Caudate nucleus (tissue), 63 donors: ENCODE measurements at places on chromosomes 6 and 20.

DNA sequence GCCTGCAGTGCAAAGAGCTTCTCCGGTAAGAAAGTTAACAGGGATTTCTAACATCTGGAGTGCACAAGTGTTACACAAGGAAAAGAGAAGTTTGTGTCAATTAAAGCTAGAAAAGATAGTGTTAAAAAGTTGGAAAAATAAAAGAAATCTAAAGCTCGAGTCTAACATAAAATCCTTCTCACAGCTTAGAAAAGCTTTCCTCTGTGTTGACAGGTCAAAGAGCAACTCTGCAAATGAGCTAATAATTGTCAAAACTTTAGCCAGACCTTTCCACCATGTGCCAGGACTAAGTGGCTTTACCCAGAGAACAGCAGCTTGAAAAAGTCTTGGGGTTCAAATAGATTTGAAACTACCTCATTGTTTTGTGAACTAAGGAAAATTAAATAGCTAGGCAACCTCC is 14.8 kb downstream of the PTPRK start:
- DNase-seq, result no peak

DNA sequence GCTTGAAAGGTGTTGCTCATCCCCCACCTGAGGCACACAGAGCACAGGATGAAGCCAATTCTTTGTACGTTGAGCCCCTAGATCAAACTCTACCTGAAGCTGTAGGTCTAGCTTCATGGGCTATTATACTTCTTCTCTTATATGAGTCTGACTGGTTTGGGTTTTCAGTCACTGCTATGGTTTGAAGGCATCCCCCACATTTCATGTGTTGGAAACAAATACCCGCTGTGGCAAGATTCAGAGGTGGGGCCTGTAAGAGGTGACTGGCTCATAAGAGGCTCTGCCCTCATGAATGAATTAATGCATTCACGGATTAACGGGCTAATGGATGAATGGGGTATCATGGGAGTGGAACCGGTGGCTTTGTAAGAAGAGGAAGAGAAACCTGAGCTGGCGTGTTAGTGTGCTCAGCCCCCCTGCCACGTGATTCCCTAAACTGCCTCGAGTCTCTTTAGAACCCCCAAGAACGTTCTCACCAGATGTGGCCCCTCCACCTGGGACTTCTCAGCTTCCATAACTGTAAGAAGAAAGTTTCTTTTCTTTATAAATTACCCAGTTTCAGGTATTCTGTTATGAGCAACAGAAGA is 39.2 kb downstream of the PREX1 start:
- DNase-seq, result no peak

- no peak for DNase-seq
Observed at GRCh38 chr20:10321138-10321717, 102.6 kb downstream of the SNAP25 start.

GRCh38 chr6:80921861-80922460 is 815.5 kb downstream of the BCKDHB start:
- DNase-seq, result no peak

DNA sequence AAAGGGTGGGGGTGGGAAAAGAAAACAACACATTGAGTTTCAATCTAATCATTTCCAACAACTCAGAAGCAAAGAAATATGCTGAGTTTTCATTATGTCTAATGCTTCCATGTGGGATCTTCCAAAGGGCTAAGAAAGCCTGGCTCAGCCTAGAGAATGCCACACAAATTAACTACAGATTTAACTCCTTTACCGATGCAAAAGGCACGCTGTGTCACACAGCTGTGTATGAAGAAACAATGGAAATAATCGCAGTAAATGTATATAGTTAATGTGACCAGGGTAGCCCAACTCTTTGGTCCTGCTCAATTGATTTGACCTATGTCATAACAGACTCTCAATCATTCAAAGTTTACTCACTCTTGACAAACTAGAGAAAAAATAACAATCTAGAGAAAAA is 17.8 kb downstream of the B4GALT5 start:
- no peak for DNase-seq

DNA sequence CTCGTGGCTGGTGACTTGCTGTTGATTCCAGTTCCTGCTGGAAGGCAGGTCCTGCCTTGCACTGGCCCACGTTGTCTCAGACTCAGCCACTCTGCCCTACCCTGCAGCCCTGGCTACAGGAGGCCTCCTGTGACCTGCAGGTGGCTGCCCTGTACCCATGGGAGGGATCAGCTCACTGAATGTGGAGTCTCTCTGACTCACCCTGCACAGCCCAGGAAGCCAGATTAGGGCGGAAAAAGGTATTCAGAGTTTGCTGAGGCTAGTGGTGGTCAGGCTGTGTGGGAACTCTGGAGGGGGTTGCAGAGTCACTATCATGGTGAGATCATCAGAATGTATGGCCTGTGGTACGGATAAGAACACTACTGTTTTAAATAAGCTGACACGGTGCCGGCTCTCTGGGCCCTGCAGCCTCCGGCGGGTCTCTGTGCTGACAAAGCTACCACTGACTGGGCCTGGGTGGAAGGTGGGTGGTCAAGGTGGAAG is 24.7 kb upstream of the PYGB start:
- no peak for DNase-seq

- DNase-seq, result no peak
Observed at GRCh38 chr6:111030008-111031007, 48.5 kb downstream of the RPF2 start.

DNA sequence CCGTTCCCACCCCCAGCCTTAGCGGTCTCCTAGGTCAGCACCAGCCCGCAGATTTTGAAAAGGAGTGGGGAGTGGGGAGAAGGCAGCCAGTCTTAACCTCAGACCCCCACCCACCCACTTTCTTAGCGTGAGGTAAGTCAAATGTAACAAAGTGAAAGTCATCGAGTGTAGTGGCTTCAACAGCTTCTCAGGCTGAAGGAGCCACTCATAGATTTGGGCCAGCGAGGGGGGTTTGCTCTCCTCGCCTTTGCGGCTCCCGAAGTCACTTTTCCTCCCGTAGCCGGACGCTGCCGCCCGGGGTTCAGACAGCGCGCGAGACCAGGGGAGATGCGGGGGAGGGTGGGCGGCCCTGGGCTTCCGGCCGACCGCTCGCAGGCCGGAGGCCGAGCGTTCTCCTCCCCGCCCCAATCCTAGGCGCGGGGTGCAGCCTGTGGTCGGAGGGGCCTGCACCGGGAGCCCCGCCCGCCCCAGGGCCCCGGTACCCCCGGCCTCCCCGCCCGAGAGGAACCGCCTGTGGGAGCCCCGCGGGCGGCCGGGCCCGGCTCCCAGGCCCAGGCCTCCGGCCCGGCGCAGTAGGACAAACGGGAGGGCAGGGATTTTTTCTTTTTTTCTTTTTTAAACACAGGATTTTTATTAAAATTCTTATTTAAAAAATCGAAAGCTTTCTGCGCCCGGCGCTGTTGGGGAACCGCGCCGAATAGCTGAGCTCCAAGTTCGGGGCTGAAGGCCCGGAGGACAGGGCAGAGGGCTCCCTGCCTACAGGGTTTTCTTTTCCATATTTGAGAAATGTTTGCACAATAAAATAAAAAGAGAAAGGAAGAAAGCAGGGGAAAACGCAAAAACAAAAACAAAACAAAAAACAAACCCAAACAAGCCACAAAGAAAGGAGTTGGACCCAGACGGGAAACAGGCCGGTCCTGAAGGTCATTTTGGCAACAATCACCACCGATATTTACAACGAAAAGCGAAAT is 3.2 kb downstream of the NKX2-2 start:
- DNase-seq, result no peak

DNA sequence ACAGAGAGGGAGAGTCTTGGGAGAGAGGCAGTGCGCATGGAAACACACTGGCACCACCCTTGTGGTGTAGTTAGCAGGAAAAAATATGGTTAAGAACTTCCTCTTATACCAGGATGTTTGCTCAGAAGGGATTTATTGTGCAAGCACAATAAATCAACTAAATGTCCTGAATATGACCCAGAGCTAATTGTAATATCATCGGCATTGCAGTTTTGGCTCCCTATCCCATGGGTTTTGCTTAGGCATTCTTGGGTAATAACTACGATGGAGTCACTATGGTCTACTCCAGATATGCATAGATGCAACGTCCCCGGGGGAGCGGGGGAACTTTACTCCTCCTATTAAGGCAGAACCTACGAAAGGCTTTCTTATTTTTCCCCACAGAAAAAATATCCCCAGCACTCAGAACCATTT is 751.6 kb downstream of the EYS start:
- no peak for DNase-seq

- DNase-seq, result peak; percentile 52
Observed at GRCh38 chr20:25310268-25310920, 62.5 kb downstream of the PYGB start.

GRCh38 chr6:64850121-64850520 is 856.9 kb downstream of the EYS start:
- DNase-seq, result no peak

DNA sequence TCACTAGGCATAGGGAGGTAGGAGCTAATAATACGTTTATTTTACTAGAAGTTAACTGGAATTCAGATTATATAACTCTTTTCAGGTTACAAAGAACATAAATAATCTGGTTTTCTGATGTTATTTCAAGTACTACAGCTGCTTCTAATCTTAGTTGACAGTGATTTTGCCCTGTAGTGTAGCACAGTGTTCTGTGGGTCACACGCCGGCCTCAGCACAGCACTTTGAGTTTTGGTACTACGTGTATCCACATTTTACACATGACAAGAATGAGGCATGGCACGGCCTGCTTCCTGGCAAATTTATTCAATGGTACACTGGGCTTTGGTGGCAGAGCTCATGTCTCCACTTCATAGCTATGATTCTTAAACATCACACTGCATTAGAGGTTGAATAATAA is 1.1 kb downstream of the HFE start:
- DNase-seq, result no peak

DNA sequence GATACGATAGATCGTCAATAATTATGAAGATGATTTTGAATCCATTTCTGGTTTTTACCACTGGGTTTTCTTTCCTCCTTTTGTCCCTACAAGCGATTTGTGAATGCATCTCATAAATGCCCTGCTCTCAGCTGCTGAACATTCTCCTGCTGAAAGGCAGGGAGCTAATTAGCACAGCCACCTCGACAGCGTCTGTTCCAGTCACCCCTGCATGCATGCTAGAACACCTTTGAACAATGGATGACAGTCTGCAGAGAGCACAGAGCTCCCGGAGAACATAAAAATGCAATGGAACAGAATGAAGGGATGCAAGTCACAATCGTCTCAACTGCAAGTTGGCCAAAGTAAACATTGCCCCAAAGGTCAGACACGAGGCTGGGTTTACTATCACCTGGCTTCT is 105.8 kb downstream of the SLC35B3 start:
- DNase-seq, result peak; percentile 1

DNA sequence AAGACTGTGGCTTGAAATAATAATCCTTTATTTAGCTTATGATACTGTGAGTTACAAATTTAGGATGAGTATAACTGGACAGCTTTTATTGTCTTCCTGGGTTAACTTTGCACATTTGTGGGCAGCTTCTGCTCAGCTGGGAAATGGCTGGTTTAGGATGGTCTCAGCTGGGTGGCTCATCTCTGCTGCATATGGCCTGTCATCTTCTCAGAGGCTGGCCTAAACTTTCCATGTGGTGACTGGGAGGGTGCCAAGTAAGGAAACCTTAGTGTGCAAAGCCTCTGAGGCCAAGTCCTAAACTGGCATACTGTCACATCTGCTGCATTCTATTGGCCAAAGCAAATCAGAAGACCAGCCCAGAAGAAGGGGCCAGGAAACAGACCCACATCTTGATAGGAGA is 40.2 kb downstream of the BTBD3 start:
- no peak for DNase-seq

DNA sequence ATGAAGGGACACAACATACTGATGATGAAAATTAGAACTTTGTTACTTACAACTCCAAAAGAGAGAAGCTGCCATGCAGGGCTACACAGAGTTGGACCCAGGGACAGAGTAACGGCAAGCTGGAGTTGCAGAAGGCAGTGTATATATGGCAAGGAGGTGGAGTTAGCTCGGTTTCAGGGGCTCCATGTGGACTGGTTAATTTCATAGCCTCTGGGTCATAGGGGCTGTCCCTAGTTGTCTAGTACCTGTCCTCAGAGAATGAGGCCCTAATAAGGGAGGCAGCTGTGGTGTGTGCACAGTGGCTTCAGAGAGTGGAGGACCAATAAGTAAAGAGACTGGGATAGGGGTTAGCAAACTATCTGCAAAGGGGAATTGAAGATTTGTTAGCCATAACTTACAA is 7.9 kb upstream of the ZSCAN12 start:
- DNase-seq, result no peak

GRCh38 chr6:116682334-116682712 is 1.3 kb downstream of the KPNA5 start:
- no peak for DNase-seq

- no peak for DNase-seq
Observed at GRCh38 chr6:46465294-46466165, 25.7 kb downstream of the RCAN2 start.

DNA sequence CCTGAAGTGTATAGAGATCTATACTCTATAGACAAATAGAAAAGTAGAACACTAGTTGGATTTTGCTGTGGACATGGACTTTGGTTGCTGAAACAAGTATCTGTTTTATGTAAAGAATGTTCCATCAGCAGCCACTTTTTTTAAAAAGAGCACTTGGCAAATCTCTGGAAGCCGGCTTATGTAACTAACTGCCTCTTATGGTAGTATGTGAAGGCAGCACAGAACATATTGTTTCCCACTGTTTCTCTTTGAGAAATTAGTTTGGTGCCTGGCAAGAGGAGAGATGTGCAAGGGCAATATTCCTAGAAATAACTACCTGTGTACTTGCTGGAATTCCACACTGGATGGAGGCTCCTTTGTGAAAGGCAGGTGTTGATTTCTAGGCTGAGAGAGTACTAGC is 242.3 kb upstream of the PREP start:
- DNase-seq, result peak; percentile 34

- no peak for DNase-seq
Observed at GRCh38 chr20:9348747-9349146, 165.6 kb upstream of the LAMP5 start.

- DNase-seq, result no peak
Observed at GRCh38 chr6:126033696-126034095, 47.4 kb downstream of the TRMT11 start.

- DNase-seq, result no peak
Observed at GRCh38 chr20:17066902-17067301, 159.9 kb upstream of the PCSK2 start.

DNA sequence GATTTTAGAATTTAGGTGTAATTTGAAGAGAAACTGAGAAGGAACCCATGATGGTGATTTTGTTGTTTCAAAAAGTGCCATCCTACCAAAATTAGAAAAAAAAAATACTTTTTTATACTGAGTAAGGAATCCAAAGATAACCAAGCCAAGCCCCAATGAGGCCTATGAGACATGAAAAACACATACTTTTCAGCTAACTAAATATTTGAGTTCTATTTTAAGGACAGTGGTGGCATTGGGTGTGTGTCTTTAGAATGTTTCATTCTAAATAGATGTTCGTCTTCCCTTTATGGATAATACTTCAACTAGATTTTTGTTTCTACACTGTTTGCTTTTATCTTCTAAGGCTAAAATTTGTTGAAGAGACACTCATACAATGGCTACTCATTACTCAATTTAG is 9.6 kb downstream of the CD24 start:
- DNase-seq, result no peak

- peak; percentile 61 for DNase-seq
Observed at GRCh38 chr6:25257686-25258348, 21.4 kb upstream of the CARMIL1 start.

- DNase-seq, result no peak
Observed at GRCh38 chr6:113846577-113846976, 10.6 kb upstream of the MARCKS start.

GRCh38 chr6:25623879-25624278 is 28.1 kb upstream of the SCGN start:
- DNase-seq, result no peak
